Activated CD4-positive, alpha-beta T cell treated with anti-CD3 and anti-CD28 coated beads, Interleukin-2, amount 50 U/mL, for 24 hours (primary cell): ENCODE measurements at places on chromosomes 2 and 18.

DNA sequence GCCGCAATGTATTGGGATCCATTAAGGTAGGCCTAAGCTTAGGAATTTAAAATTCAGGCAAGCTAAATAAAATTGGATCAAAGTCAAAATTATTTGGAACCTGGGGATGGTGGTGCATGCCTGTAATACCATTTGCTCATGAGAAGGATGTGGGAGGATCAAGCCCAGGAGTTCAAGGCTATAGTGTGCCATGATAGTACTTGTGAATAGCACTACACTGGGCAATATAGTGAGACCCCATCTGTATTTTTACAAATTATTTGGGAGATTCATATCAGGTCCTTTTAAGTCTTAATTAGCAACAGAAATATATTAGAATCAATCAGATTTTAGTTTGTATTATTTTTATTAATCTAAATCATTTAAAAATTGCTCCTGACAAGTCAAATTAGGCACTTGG lies 39.8 kb upstream of the TLK1 start:
- no peak for DNase-seq

DNA sequence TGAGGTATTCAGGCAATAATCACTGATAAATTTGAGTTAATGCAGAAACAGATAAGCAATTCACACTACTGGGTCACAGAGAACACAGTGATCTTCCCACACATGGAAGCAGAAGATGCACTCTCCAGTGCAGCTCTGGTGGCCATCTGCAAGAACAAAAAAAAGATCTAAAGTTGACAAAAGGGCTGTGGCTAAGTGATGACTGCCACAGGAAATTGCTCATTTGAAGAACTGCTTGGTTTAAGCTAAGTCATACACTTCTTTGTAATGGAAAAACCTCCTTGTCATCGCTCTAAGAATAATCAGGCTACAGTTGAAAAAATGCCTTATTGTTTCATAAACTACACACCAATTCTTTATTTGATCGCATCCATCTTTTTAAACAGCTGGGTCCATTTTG lies 115.1 kb downstream of the DTNB start:
- peak; percentile 51 for DNase-seq

GRCh38 chr2:146392186-146392585 lies 1452.6 kb upstream of the ACVR2A start:
- DNase-seq, result no peak

GRCh38 chr2:68770271-68771111 lies 35.9 kb downstream of the ARHGAP25 start:
- DNase-seq, result peak; percentile 54

GRCh38 chr2:240816584-240817495 lies 3.2 kb downstream of the KIF1A start:
- no peak for DNase-seq

- DNase-seq, result no peak
These were observed 171.2 kb downstream of the ERBB4 start for GRCh38 chr2:212367431-212367830.

DNA sequence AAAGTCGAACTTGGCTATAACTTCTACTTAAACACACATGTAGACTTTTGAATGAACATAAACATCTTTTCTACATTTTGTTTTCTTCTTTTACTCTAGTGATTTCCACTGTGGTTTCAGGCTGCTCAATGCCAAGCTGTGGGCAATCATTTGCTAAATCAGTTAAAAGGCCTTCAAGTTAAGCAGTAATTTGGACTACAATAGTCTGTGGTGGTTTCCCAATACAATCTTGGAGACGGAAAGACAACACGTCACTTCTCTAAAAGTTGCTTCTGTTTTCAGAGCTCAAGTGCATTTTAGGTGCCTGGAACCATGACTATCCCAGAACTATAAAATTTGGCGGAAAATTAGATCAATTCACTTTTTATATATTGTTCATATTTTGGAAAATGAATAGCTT lies 69.4 kb downstream of the TXNL1 start:
- no peak for DNase-seq

- DNase-seq, result no peak
These were observed 1131.3 kb downstream of the DPP10 start for GRCh38 chr2:115573756-115574155.

GRCh38 chr2:107584577-107584976 lies 242.1 kb upstream of the RGPD4 start:
- no peak for DNase-seq

GRCh38 chr18:55400590-55401541 lies 187.1 kb downstream of the TCF4 start:
- no peak for DNase-seq

DNA sequence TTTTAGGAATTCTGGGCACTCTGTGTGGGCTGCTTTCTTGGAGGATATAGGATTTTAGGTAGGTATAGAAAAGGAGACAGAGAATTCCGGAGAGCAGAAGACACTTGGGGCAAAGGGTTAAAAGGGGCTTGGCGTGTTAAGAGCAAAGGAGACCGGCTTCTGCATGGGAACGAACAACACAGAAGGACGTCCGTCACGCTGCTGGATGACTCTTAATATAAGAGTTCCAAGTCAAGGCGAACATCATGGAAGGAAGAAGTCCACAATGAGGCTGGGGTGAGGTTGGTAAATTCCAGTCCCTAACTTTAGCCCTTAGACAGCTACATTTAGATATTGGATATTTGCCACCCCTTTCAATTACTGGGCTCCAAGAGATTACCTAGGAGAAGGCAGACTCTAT lies 15.9 kb upstream of the SLC20A1 start:
- no peak for DNase-seq

- DNase-seq, result no peak
These were observed 827.6 kb upstream of the KLHL29 start for GRCh38 chr2:22557406-22557805.

DNA sequence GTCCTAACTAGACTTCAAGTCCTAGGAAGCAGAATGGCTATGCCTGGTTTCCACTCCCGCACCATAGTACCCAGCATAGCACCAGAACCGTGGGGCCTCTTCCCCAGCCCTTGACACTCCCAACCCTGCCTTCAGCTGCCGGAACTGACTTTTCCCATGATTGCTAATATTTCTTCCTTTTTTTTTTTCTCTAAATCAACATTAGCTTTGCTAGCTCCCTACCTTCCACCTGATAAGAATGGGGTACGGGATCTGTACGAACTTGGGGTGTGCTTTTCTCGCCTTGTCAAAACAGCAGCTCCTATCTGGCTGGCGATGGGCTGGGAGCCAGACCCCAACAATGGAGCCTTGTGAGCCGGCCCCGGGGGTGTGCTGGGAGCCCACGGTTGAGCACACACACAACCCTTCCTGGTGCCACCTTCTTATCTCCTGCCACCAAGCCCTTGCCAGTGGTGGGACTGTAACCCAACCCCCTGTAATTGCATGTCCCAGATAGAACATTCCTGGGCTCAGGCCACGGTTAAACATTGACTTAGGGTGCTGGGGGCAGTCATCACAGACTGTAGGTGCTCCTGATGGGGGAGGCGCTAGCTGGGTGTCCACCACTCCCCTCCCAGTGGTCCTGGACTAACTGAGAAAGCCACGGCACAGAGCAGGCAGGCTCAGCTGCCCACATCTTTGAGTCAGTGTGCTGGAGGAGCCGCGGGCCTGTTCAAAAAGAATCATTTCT lies 213.0 kb upstream of the HAAO start:
- no peak for DNase-seq

DNA sequence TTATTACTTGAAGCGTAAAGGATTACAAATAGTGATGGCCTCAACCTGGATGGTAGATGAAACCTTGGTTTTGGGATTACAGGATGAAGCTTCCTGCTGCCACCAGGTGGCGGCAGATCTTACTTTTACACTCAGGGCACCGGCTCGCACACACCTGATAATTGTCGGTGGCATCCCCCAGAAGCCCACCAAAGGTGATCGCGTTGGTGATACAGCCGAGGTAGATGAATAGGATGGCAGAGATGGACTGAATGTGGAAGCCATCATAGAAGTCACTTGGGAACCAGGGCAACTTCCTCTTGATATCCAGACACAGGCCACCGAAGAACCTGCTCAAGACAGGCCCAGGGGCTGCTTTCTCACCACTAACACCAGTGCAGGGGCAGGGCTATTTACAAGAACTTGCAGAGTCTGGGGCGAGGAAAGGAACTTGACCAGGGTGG lies 51.8 kb downstream of the MTHFD2 start:
- peak; percentile 25 for DNase-seq

- DNase-seq, result no peak
These were observed 40.4 kb upstream of the NETO1 start for GRCh38 chr18:72908181-72908580.
